Left ventricle myocardium inferior (tissue), 1 donor: ENCODE measurements at places on chromosomes 7 and 10. TPM values are rescaled to one million over a fixed set of nuclear protein-coding genes. Genes with fewer than 3 reads are reported as not detected.

GRCh38 chr10:80177781-80178636 is 27.3 kb downstream of the ANXA11 start:
- DNase-seq, result no peak

GRCh38 chr10:125538947-125539731 is 143.8 kb downstream of the TEX36 start:
- peak; percentile 25 for DNase-seq

DNA sequence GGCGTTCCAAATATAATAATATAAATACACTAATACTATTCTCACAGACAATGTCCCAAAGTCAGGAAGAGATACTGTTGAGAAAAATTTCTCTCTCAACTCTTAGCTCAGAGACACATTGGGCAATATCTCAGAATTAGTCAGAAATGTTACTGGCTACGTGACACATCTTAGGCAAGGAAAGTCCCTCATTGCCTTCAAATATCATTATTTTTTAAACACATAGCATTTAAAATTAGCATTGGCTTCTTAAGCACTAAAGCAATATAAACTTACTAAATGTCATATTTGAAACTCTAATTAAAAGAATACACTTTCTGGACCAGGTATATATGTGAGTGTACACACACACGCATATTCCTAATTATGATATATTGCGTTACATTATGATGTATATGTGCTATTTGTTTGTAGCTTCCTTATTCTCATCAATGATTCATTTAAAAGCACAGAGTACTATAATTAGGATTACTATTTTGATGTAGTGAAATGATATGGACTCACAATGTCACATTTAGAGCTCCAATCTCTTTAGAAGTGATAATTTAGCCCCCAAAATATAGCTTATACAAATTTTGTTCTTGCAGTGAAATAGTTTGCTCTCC is 255.8 kb downstream of the TWIST1 start:
- DNase-seq, result no peak

The KAZALD1 gene
- total RNA-seq, result 5.1 TPM

The PNLIPRP2 gene
- not detected for total RNA-seq
